ENCODE measurements at places on chromosomes 7 and 10.
A peak's percentile ranks its signal among the peaks of the same experiment; 100 is the strongest.

GRCh38 chr10:97060441-97061084 is 125.2 kb downstream of the SLIT1 start:
- peak; percentile 32 for DNase-seq

GRCh38 chr7:25851332-25852210 is 300.4 kb upstream of the NFE2L3 start:
- DNase-seq, result peak; percentile 73

DNA sequence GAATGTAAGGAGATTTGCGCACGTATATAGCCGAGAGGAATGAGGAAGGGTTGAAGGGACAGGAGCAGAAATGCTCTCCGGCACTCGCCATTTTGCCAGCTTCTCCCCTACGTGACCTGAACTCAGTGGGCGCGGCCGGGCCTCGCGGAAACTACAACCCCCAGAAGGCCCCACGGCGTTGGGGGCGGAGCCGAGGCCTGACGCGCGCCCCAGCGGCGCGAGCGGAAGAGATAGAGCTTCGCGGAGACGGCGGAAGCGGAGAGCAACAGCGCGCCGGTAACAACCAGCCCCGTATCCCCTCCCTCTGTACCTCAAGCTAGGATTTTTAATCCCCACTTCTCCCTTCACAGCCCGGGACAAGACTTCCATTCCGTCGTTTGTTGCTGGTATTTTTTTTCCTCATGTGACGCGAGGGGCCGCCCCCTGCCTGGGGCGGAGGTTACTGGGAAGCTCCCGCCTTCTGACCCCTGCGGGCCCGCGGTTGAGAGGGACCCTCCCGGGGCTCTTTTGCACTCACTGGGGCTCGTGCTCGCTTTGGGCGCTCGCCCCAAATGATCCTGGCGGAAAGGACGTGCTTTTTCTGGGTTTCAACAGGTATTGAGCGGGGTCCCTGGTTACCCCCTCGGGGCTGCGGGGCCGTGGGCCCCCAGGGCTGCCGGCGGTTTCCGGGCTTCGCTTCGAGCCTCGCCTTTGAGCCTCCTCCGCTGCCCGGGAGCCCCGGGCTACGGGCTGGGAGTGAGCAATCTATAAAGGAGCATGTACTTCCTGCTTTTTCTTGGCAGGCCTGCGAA is at the start of gene R3HCC1L:
R3HCC1L (plus strand) TSS at position 227 of the 791 bp plus-strand sequence. CDS start 73,458 bp downstream, outside the sequence.
- DNase-seq, result peak; percentile 89

DNA sequence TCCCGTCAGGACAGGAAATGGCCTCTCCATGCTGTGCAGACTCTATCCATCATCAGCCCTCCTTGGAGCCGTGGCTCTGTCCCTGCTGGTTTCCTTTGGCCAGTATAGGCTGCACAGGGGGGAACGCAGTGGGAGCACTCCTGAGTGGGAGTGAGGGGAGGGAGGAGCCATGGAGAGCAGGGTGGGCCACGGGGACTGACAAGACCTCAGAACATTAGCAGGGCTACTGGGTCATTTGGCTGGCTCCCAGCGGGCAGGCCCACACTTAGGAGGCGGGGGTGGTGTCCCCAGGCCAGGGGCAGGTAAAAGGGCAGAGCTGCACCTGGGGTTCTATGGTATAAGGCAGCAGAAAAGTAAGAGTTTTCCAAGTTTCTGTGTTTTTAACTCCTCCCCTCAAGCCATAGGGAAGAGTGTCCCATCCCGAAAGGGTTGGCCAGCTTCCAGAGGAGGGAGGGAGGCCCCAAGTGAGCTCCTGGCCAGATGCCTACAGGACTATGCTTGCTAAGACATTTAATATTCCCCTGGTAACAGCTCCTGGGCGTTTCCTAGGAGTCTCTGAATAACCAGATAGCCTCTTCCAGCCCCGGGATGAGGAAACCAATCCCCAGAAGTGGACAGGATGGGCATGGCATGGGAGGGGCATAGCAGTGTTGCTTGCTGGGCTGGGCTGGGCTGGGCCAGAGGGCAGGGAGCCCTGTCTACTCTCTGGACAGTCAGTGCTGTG is 5.5 kb upstream of the OPN4 start:
- DNase-seq, result peak; percentile 52

DNA sequence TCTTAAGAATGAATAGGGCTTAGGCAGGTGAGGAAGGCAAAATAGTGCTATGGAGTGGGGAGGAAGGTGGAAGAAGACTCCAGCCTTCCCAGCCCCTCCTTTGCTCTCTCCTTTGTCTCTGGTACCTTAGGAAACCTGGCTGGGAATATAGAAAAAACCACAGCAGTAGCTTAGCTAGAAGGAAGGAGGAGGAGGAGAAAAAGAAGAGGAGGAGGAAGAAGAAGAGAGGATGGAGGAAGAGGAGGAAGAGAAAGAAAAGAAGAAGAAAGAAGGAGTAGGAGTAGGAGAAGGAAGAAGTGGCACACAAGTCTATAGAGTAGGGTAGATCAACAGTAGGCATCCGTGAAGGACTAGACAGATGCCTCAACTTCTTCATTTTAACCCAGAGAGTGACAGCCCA is 36.5 kb upstream of the FAM180A start:
- no peak for DNase-seq

DNA sequence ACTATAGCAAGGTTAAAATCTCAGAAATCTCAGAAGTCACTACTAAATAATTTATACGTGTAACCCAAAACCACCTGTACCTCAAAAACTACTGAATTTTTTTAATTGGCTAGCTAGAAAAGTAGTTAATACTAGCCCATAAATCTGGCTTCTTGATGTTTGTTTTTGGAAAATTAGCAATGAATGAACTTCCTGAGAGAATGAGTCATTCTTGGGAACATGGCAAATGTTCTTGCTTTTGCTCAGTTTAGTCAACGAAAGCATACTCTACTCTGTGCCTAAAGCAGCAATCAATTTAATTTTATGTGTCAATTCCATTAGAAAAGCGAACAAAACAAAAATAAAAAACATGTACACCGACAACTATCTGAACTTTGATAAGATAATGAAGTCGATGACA is 69.2 kb downstream of the SEMA3E start:
- no peak for DNase-seq

DNA sequence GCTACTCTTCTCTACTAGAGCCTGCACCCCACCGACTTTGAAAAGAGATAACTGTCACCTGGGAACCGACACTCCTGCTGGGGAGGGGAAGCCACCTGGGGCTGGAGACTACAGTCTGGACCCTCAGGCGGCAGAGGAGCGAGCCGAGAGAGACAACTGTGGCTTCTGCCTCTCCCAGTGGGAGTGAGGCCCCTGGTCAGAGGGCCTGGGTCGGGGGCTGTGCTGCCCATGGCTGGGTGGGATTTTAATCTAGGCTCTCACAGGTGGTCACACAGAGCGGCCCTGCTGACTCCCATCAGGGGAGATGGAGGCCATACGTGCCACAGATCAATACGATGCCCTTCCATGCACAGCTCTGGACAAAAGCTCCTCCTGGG is 372.1 kb downstream of the DNAJB6 start:
- no peak for DNase-seq

GRCh38 chr10:121886997-121887622 is 40.7 kb downstream of the ATE1 start:
- DNase-seq, result peak; percentile 62

DNA sequence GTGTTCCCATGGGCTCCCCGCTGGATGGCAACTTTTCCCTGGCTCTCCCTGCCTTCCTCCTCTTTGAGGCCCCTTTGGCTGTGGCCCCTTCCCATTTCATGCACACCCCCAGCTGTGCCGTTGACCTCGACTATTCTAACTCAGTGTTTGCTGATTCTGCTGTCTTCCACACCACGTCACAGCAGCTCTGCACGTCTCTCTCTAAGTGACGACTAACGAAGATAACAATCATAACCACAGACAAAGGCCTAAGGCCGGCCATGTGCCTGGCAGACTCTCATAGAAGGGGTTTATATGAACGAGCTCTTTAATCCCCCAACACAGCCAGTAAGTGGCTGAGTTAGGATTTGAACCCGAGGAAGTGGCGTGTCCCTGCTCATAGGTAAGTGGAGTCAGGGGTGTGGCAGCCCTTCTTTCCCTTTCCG is 151.5 kb upstream of the SHH start:
- DNase-seq, result no peak

DNA sequence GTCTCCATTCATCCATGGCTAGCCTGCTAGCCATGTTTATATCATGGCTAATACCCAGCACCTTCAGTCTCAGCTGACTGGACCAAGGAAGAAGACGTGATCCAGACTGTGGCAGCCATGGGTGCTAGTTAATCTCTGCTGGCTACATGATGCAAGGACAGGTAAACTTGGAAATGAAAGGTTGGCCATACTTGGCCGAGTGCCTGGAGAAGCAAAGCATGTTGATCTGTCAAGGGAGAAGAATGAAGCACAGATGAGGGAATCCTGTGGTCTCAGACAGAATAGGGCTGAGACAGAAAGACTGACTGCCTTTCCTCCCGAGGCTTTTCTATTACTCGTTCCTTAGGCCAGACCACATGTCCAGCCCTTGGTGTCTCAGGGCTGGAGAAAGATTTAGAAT is 41.1 kb downstream of the CPVL start:
- no peak for DNase-seq

DNA sequence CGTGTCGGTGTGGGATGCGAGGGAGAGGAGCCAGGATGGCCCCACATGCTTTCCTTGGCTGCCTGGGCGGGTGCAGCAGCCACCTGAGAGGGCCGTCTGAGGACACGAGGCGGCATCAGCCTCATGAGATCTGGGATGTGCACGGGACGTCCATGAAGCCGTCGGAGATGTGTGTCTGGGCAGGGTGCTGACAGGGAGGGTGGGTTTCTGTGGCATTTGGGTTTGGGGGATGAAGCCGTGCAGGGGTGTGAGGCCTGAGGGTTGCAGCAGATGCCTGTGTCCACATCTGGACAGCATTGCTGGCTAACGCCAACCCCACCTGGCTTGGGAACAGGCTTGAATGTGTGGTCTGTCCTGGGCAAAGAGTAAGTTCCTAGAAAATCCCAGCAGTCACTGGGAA is 179.5 kb downstream of the DNAJB6 start:
- DNase-seq, result peak; percentile 45

DNA sequence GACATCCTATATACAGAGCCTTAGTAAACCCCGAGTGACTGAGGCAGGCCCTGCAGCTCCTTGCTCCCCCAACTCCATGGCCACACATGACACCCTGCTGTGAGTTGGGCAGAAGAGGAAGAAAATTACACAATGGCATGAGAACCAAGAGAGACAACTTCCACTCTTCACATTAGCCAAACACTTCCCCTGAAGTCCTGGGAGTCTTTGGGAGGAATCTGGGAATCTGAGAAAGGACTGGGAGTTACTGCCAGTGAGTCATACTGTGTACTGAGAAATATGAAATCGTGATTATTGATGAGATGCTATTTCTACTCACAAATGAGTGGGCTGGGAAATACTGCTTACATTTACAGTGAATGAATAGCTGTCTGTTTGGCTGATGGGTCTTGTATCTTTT is 116.6 kb downstream of the SPAG6 start:
- DNase-seq, result no peak

All from H7 (cell line).